ENCODE measurements at places on chromosomes 1 and 21. TPM values are rescaled to one million over a fixed set of nuclear protein-coding genes. Genes with fewer than 3 reads are reported as not detected.

GRCh38 chr1:53703174-53703573 is 35.8 kb downstream of the GLIS1 start:
- DNase-seq: no peak

DNA sequence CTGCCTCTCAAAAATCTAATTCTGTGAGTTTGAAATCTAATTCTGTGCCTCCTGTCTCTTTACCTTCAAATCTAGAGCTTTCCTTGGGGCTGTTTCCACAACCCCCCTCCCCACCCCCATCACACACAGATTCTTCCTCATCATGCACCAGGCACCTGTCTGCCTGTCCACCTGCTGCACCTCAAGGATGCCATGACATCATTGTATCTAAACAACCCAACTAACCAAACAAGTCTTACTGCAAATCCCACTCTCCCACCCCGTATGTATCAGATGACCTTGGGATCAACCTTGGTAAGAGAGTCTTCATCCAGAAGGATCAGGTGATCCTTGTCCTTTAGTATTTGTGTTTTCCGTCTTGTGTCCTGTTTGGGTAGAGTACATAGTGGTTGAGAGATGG is 102.7 kb upstream of the SIM2 start:
- no peak for DNase-seq

DNA sequence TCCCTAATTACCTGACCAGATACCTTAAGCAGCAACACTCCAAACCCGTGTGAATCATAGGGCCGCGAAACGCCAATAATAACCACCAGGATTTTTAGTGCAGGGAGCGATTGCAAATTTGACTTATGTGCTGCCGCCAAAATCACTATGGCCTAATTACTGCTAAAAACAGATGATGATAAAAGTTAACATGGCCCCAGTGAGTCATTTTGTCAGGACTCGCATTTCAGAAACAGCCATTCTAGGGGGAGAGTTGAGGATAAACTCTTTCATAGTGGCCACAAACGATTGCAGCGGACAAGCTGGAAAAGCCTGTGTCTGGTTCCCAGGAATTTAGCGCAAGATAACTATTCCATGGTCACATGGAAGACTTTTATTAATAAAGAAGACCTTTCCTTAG is 103.4 kb downstream of the HLX start:
- no peak for DNase-seq

- no peak for DNase-seq
Measured at GRCh38 chr1:119703666-119704450, 7.9 kb upstream of the PHGDH start.

The CTSS gene
- total RNA-seq: 16.3 TPM

The TRIM45 gene
- total RNA-seq: 6.7 TPM

The LRRC8C gene
- total RNA-seq: 3.8 TPM

The CHI3L2 gene
- total RNA-seq: 1.8 TPM

The OR2L8 gene
- total RNA-seq: not detected

The S100A7A gene
- total RNA-seq: not detected
